ENCODE measurements at places on chromosomes 12 and 14.

DNA sequence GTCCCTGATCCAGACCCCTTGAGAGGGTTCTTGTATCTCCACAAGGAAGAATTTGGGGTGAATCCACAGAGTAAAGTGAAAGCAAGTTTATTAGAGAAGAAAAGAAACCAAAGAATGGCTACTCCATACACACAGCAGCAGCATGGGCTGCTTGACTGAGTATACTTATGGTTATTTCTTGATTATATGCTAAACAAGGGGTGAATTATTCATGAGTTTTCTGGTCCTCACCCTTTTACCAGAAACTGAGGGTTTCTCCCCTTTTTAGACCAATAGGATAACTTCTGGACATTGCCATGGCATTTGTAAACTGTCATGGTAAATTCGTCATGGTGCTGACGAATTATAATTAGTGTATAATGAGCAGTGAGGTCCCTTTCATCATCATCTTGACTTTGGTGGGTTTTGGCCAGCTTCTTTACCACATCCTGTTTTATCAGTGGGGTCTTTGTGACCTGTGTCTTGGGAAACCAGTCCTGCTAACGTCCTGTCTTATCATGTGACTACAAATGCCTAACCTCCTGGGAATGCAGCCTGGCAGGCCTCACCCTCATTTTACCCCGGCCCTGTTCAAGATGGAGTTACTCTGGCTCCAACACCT is 121.9 kb downstream of the SPTSSA start:
- DNase-seq: no peak

DNA sequence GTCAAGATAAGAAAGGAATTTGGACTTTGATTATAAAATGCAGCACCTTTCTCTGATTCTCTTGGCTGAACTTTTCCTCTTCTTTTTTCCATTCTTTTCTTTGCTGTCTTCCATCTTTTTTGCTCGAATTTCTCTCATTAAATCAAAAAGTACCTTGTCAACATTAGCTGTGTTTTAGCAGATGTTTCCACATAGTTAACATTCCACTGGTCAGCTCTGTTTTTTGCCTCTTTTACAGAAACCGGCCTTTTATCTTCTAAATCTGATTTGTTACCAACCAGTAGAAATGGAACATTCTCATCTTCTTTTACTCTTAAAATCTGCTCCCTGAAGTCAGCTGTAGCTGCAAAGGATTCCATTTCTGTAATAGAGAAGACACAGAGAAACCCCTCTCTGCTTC is 71.1 kb upstream of the SYT1 start:
- no peak for DNase-seq

DNA sequence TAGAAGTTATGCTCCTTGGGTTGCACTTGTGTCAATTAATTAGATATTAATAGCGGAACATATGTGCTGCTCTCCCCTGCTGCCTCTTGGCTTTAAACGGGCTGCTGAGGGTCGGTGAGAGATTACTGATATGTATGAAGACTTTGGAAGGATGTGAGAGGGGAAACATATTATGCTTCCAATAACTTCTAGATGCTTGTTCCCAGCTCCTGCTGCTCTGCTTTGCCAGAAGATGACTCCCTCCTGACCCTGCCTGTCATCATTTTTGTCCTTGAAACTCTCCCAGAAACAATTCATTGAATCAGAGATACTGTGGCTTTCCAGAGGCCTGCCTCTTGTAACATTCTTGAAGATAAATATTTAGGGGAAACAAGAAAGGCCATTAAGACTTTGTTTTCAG is 300.1 kb upstream of the STXBP6 start:
- no peak for DNase-seq

- DNase-seq: no peak
Observed at GRCh38 chr12:75657831-75658230, 146.4 kb upstream of the KRR1 start.

GRCh38 chr12:96409731-96410130 is 9.5 kb upstream of the CDK17 start:
- no peak for DNase-seq

DNA sequence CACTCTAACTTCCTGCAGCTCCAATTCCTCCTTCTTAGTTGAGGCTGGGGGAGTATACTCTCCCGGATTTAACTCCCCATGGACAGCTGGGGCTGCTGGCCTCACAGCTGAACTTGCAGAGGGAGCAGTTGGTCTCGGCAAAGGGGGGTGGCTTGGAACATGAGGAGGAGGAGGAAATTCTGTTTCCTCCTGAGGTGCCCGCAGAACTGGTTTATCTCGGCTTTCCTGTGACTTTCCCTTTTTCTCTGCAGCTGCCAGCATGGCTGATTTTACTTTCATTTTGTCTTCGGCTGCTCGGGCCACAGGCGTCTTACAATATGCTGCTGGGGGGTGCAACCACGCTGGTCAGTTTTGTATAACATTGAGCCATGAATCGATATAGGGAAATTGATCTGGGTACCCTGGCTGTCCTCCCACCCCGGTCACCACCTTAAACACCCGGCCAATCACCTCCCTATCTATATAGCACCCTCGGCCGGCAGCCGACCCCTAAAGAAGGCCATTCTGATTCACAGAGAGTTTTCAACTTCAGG is 1317.6 kb downstream of the TMEM121 start:
- DNase-seq: peak; percentile 12

GRCh38 chr12:41635626-41636364 is 447.7 kb downstream of the PDZRN4 start:
- DNase-seq: no peak

DNA sequence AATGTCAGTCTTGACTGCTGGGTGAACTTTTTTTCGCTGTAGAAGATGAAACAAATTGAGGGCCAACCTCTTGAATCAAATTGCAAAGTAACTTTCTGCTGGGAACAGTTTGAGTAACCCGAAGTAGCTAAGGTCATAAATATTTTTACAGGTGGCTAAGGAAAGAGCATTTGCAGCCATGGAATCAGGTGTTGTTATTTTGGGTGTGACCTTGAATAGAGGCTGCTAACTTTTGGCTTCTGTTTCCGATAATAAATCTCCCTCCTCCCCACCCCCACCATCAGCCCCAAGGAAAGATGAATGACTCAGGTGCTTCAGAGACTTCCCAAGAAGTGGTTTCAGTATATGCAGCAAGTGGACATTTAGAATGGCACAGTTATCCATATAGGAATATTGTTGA is 571.7 kb downstream of the DIO2 start:
- DNase-seq: no peak

DNA sequence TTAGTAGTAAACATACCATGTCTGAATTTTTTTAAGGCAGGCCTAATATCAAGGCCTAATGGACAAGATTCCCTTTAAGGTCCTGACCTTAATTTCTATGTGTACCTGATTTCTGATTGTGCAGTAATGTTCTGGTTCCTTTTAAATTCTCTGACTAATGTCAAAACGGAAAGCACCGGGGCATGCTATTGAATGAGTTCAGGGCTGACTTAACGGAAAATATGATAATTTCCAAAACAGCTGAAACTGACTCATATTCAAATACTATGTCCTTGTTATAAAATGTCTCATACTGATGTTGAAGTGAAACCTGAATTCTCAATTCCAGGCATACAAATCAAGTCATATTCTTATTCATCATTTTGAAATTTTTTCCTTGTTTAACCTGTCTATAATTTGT is 6.7 kb downstream of the TAS2R43 start:
- no peak for DNase-seq

GRCh38 chr14:92224358-92224954 is 98.5 kb upstream of the SLC24A4 start:
- no peak for DNase-seq

DNA sequence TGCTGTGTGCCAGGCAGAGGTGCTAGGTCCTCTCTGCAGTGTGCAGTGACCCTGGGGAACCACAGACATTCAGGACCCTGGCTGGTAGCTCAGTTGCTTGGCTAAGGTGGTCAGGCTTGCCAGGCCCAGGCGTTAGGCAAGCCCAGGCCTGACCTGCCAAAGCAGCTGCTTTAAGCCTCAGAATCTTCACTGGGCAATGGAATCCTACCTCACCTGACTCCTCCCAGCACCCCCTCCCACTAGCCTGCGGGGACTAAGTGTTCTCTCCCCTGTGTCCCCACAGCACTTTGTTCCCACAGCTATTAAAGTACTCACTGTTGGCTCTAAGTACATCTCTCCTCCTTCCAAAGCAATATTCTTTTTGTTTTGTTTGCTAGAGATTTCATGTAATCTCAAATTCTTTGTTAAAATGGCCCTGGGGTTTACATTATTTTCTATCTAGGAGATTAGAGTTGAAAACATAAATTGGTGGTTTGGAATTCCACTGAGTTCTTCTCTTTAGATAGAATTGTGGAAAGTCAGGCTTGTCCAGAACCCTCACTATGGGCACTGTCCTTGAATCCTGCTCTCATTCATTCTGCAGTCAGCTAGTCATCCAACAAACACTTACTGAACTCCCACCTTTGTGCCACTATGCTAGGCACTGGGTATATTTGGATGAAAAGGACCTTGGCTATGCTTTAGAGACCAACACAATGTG is 44.4 kb downstream of the DGLUCY start:
- no peak for DNase-seq

DNA sequence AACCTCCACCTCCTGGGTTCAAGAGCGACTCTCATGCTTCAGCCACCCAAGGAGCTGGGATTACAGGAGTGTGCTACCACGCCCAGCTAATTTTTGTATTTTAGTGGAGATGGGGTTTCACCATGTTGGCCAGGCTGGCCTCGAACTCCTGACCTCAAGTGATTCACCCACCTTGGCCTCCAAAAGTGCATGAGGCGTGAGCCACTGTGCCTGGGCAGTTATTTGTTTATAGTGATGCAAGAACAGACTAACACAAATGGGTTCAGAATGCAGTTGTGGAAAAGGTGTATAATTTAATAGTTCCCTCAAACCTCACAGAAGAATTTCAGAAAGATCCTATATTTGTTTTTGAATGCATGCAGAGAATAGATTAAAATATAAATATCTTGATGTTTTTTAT is 447.1 kb downstream of the ZFP36L1 start:
- DNase-seq: no peak

DNA sequence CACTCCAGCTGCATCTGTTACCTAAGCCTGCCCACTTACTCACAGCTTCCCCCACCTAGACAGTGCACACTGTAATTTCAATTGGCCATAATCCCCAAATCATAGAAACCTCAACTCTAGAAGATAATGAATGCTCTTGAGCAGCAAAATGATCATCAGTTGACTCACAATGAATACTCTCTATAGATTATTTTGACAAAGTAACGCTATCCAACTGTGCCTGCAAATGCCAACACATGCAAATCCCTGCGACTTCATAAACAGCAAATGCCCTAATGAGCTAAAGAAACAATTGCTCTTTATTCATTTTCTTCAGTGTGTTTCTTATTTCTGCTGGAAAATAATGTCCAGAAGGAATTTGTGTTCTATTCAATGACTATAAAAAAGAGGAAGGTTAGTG is 319.5 kb downstream of the PAWR start:
- DNase-seq: no peak

DNA sequence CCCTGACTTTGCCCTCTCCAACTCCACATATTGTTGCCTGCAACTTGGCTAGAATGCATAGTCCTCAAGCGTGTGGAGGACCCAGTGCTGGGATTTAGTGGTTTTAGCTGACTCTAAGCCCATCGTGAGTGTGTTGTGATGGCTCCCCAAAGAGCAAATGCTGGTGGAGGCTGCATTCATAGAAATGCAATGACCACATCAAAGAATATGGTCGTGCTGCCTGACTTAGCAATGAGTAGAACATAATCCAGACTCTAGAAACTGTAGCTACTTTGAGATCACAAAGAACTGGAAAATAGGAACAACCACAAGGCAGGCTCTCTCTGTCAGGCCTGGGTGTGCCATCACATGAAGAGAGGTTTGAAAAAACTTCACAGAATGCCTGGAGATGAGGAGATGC is 1.3 kb downstream of the DYRK4 start:
- DNase-seq: no peak

GRCh38 chr12:92469837-92470236 is 233.0 kb upstream of the PLEKHG7 start:
- no peak for DNase-seq

GRCh38 chr12:68932128-68932960 is 627 bp downstream of the CPM start:
- peak; percentile 40 for DNase-seq

DNA sequence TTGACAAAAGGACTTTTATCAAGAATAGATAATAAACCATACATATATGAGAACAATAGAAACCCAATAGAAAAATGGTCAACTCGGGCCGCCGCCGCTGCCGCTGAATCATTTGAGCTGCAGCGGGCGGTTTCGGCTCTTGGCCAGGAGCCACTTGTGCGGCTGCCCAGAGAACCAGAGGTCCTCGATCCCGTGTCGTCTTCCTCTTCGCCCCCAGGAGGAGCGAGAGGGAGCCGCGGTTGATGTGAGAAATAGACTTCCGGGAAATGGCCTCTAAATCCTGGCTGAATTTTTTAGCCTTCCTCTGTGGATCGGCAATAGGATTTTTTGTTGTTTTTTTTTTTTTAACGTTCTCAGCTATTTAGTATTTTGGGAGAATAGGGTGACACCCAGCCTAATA is 44.8 kb downstream of the CPSF6 start:
- peak; percentile 66 for DNase-seq

GRCh38 chr12:71721783-71722505 is 32.7 kb upstream of the RAB21 start:
- no peak for DNase-seq

DNA sequence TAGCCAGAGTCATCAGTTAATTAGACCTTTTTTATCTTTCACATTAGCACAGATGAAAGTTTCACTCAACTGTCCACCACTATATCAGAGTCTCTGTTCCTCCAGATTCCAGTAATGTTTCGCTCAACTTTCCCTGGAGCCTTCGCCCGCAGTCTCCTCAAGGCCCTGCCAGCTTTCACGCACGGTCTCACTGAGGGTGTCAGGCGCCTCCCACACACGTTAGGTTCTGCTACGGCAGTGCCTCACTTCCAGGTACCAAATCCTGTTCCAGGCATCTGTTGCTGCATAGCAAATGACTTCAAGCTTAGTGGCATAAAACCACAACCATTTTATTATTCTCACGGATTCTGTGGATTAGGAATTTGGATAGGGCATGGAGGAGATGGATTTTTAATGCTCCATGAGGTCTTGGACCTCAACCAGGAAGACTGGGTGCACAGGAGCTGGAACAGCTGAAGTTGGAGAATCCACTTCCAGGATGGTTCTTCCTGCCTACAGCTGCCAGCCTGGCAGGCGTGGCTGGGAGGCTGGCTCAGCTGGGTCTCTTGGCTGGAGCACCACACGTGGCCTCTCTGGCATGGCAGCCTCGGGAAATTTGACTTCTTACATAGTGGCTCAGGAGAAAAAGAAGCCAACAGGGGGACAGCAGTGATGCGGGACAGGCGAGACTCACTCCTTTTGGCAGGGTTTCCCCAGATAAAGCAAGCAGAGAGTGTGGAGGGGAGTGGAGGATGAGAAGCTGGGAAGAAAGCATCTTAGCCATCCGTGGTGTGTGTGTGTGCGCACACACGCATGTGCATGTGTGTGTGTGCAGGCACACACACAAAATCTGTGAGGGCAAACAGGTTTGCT is 21.3 kb upstream of the BCDIN3D start:
- no peak for DNase-seq

GRCh38 chr14:68145539-68145938 is 326.0 kb downstream of the RAD51B start:
- no peak for DNase-seq

DNA sequence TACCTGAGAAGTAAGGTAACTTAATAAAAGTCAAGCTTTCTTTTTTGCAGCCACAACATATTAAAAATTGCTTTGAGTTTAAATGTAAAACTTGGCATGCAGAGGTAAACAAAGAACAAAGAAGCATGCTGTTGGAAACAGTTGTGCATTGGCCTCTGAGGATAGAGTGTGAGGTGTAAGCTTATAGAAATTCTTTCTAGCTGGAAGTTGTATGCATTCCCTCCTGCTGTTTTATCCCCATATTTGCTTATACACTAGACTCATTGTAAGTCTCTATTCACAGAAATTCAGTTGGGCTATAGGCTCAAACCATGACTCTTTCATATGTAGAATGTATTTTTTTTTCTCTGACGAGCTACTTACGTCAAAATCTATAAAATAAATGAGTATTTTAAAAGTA is 316.3 kb downstream of the SLC6A15 start:
- DNase-seq: no peak

Data from Ammon's horn (tissue), 1 donor.